ENCODE measurements at places on chromosomes 16 and 17. TPM values are rescaled to one million over a fixed set of nuclear protein-coding genes. Genes with fewer than 3 reads are reported as not detected.
A peak's percentile ranks its signal among the peaks of the same experiment; 100 is the strongest.

The PIK3R6 gene
- total RNA-seq, result 1.8 TPM

DNA sequence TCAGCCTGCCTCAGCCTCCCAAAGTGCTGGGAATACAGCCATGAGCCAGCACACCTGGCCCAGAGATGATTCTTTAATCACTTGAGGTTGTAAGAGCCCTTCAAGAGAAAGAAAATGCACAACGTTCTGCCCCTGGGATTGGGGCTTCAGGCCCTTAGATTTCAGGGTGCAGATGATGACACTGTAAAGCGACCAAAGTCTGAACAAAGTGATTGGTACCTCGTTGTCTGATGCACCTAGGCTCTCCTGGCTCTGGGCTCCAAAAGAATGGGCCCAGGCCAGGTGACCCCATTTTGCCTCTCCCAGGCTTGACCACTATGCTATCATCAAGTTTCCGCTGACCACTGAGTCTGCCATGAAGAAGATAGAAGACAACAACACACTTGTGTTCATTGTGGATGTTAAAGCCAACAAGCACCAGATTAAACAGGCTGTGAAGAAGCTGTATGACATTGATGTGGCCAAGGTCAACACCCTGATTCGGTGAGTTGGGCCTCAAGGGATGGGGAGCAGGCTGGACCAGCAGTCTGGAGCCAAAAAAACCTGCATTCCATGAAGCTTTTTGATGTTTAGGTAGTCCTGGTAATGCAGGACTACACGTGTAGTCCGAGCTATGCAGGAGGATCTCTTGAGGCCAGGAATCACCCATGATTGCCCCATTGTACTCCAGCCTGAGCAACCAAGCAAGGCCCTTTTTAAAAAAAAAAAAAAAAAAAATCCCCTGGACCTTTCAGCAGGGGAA is 2.8 kb downstream of the RPL23A start:
- DNase-seq, result no peak

DNA sequence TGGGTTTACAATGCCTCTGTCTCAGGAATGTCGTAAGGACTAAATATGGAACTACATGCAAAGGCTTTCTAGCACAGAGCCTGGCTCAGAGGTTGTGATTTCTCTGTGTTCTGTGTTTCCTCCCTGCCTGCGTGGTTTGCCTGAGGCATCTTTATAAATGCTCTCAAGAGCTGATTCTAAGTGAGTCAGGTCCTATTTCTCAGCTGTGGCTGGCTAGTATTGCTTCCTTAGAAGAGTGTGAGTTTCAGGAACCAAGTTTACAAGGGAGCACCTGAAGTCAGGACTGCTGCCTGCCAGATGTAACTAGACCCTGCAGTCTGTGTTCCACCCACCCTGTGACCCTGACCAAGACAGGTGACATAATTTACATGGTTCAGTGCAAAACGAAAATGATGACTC is 8.0 kb upstream of the CCL1 start:
- no peak for DNase-seq

DNA sequence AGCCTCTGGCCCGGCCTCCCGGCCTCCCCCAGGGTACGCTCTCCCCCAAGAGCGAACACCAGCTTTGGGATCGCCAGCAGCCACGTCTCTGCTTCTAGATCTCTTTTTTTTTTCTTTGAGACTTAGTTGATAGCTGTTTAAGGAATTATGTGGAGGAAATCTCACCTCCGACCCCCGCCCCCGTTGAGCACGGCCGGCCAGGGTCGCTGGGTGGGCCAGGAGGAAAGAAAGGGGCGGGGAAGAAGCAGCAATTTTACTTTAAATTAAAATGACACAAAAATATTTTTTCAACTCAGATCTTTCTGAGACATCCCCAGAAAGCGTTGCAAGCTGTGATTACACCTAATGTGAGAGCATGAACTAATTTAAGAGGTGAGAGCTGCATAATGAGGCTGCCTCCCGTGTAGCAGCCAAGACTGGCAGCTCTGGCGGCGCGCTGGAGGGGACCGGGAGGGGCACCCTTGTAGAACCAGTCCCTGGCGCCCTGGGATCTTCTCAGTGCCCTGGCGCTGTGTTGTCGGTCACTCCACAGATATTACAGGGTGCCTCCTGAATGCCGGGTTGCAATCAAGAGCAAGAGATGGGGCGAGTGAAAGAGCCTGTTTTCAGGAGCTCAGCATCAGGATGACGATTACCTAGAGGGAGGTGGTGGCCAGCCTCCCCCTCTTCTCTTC is 1.9 kb upstream of the CBLN1 start:
- peak; percentile 77 for DNase-seq

DNA sequence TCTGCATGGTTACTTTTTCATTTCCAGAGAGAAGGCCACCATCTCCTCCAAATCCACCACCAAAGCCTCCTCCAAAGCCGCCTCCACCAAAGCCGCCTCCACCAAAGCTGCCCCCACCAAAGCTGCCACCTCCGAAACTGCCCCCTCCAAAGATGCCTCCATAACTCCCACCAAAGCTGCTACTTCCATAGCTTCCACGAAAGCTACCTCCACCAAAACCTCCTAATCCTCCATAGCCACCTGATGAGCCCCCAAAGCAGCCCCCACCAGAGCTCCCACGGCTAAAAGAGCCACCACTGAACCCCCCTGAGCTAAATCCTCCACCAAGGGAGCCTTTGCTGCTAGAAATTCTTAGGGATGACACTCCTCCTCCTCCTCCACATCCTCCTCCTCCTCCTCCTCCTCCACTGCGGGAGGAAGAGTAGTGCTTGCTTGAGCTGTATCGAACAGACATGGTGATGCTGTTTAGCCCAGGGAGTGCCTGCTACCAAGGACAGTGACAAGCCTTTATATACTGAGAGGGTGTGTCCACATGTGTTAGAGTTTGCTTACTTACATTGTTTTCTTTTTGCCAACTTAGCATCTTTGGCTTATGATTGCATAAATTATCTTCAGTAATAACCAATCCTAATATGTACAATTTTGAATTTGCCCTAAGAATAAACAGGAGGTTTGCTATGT is at the start of gene KRT10:
KRT10 (minus strand) TSS at position 483 of the 681 bp plus-strand sequence; CDS start at position 454, 29 bp downstream.
- no peak for DNase-seq

DNA sequence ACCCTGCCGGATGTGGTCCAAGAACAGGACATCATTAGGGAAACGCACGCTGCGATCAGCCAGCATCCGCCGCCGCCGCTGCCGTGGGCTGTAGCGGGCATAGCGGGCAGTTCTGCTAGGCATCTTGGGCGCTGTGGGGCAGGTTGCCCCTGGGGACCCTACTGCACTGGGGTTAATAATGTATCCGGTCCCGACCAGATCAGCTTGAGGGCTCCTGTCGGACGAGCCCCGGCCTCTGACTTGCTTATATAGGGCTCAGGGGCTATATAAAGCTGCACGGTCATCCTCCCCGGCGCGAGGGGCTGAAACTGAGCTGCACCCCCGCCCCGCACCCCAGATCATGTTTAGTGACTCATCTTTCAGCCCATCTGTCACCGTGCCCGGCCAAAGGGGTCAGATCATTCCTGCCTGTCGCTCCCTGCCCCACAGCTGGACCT is at the start of gene PPP1R27:
PPP1R27 (minus strand) TSS at position 220 of the 437 bp plus-strand sequence; CDS start at position 123, 97 bp downstream.
- DNase-seq, result no peak

The SCGB1C2 gene
- total RNA-seq, result not detected

- no peak for DNase-seq
Observed at GRCh38 chr16:69859105-69859989, 91.8 kb upstream of the CLEC18A start.

The BORCS6 gene
- 16.1 TPM for total RNA-seq

- DNase-seq, result no peak
Observed at GRCh38 chr17:78375401-78376151, 2.9 kb upstream of the PGS1 start.

DNA sequence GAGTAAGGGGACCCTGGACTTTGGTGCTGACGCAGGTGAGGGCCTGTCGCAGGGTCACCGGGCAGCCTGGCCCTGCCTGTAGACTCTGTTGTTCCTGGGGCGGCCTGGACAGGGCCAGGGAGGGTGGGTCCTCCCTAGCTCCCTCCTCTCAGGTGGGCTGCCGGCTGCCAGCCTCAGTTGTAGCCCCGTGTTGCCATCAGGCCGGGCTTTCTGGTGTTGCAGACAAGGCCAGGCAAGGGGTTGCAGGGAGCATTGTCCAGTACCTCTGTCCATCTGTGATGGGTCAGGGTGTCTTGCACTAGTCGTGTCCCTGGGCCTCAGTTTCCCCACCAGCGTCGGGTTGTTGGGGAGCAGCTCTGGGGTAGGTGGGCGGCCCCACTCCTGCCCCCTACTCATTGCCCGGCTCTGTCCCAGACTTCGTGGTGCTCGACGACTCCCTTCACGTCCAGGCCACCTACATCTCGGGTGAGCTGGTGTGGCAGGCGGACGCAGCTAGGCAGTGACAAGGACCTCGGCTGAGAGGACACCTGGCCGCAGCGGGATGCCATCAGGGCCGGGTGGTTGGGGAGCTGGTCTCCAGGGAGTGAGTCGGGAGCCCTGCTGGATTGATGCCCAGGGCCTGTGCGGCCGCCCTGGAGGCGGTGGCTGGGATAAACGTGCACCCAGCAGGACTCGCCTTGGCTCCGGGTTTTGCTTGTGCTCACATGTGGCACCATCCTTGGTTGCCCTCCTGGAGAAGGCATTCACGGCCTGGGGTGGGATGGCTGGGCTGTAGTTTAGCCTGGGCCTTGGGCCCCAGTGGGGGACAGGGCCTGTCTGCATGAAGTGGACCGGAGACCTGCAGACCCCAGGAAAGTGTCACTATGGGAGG is 1.9 kb downstream of the CEMP1 start:
- DNase-seq, result no peak

The C17orf67 gene
- total RNA-seq, result 3.0 TPM

DNA sequence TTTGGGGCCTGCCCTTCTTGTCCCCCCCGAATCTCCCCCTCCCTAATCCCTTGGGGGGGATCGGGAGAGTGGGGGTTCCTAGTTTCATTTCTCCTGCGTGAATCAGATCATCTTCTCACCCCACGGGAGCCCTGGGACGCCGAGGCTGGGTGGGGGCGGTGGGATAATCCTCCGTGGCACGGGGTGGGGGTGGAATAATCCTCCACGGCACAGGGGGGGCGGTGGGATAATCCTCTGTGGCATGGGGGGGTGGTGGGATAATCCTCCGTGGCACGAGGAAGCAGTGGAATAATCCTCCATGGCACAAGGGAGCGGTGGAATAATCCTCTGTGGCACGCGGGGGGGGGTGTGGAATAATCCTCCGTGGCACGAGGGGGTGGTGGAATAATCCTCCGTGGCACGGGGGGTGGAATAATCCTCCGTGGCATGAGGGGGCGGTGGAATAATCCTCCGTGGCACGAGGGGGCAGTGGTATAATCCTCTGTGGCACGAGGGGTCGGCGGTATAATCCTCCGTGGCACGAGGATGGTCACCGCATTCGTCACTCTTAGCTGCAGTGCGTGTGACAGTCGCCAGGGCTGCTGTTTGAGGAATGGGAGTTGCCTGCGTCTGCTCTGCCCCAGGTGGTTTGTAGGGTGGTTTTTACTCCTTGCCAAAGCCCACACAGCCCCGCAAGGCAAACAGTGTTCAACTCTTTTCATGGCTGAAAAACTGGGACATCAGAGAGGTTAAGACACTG is 156.9 kb downstream of the LAT start:
- no peak for DNase-seq

DNA sequence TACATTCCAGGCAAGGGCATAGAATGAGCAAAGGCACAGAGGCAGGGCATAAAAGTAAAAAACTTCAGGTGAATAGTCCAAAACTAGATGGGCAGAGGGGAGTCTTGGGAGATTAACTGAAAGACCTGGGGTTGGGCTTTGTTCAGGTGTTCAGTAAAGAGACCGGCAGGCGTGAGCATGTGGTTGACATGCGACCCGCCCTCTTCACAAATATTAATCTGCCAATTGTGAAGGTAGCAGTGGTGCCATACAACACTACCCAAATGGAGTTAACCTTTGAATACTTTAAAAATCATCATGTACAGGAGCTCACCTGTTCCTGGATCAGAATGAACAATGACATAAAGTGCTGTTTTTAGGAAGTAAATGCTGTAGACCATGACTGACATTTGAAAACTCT is 225.5 kb downstream of the LGALS9B start:
- no peak for DNase-seq

- no peak for DNase-seq
Observed at GRCh38 chr16:49914657-49915056, 58.7 kb upstream of the ZNF423 start.

GRCh38 chr17:61000911-61001310 is 323.3 kb downstream of the BCAS3 start:
- no peak for DNase-seq

The TIMP2 gene
- total RNA-seq, result 315 TPM

- no peak for DNase-seq
Observed at GRCh38 chr17:38547444-38547843, 58.3 kb downstream of the SRCIN1 start.

The DOC2A gene
- 0.50 TPM for total RNA-seq

- DNase-seq, result no peak
Observed at GRCh38 chr16:89033304-89033703, 56.3 kb upstream of the CBFA2T3 start.

The IGF2BP1 gene
- total RNA-seq, result not detected
